ENCODE measurements at places on chromosomes 1 and 21. TPM values are rescaled to one million over a fixed set of nuclear protein-coding genes. Genes with fewer than 3 reads are reported as not detected.

Gene GPR153
- total RNA-seq: 9.3 TPM

Gene HS2ST1
- total RNA-seq: 24.2 TPM

Gene METTL13
- total RNA-seq: 19.0 TPM

Gene PRPF38A
- total RNA-seq: 20.3 TPM

All from spinal cord (tissue), 10 donors.